Hepatic stellate cell (primary cell): ENCODE measurements at places on chromosomes 7 and 10.

GRCh38 chr7:29194206-29194593 is 375 bp upstream of the CHN2 start:
- DNase-seq, result no peak

GRCh38 chr7:140230516-140230860 is 53.7 kb upstream of the KDM7A start:
- DNase-seq, result no peak

- DNase-seq, result no peak
Measured at GRCh38 chr10:25056726-25057125, 40.3 kb downstream of the THNSL1 start.

DNA sequence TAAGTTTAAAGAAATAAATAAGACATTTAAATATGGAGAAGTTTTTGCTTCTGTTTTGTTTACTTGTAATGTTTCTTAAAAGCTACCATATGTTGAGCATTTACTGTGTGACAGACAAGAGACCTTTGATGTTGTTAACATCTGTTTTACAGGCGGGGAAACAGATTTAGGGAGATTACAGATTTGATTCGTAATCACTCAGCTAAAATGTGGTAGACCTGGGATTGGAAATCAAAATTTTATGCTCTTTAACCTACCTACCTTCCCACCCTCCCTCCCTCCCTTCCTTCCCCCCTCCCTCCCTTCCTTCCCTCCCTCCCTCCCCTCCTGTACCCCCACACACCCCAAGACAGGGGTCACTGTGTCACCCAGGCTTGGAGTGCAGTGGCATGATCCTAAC is 11.7 kb downstream of the LCOR start:
- no peak for DNase-seq

DNA sequence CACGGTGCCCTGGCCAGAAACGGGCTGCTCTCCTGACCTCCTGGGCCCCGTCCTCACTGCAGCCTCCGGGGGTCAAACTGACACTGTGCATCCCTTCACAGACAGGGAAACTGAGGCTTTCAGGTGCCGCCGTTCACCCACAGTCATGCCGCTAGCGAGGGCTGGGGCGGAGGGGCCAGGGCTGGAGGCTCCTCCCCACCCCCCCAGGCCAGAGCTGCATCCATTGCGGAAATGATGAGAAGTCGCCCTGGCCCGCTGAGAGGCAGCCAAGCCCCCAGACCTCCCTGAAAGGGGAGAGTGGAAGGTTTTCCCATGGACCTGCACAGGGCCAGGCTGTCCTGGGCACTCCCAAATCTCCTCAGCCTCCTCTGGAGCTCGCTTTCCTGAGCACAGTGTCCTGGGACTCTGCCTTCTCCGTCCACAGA is 16.5 kb upstream of the INPP5A start:
- no peak for DNase-seq

DNA sequence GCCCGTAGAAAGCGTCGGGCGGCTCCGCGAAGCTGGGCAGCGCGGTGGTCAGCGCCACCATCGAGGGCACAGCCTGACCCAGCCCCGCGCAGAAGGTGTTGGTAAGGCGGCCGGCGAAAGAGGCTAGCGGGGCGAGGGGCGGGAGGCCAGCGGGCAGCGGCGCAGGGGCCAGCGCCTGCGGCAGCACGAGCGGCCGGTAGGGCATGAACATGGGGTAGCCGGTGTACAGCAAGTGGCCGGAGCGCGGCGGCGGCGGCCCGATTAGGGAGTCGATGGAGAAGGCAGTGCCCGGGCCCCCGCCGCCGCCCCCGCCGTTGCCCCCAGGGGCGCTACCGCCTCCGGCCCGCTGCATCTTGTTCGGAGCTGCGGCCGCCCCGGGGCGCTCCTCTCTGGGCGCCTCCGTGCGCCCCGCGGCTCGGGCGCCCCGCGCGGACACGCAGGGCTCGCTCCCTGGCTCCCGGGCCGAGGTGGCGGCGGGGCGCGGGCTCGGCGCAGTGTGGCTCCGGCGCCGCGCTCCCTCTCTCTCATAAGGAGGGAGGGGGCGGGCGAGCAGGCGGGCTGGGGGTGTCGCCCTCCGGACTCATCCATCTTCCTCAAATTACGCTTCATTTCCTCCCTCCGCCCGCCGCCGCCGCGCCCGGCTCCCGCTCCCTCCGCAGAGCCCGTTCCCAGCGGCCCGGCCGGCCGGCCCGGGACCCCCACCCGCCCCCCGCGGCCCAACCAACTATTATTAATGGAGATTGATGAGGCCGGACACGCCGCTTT is at the start of gene GBX1:
GBX1 (minus strand) TSS at position 498 of the 765 bp plus-strand sequence; CDS start at position 352, 146 bp downstream.
- peak; percentile 41 for DNase-seq

- no peak for DNase-seq
Measured at GRCh38 chr10:113609704-113610108, 54.1 kb downstream of the NRAP start.

GRCh38 chr7:138186951-138187351 is 110.7 kb downstream of the AKR1D1 start:
- DNase-seq, result peak; percentile 57

- no peak for DNase-seq
Measured at GRCh38 chr10:125593644-125594043, 89.3 kb downstream of the TEX36 start.

DNA sequence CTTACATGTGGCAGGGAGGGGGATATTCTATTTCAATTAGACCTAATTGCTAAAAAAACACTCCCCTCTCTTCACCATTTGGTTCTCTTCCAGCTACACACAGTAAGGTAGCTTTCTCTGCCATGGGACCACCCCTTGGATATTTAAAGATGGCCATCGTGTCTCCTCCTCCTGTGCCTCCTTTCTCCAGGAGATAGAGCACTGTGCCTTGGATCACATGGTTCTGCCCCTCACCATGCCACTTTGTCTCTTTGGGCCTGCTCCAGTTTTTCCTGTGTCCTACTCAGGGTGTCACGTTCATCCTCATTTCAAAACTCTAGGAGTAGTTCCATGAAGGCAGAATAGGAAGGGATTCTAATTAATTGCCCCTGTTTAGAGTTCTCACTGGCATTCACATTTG is 1060.2 kb downstream of the KCNMA1 start:
- DNase-seq, result no peak

- DNase-seq, result no peak
Measured at GRCh38 chr10:33676606-33677339, 342.3 kb upstream of the NRP1 start.

DNA sequence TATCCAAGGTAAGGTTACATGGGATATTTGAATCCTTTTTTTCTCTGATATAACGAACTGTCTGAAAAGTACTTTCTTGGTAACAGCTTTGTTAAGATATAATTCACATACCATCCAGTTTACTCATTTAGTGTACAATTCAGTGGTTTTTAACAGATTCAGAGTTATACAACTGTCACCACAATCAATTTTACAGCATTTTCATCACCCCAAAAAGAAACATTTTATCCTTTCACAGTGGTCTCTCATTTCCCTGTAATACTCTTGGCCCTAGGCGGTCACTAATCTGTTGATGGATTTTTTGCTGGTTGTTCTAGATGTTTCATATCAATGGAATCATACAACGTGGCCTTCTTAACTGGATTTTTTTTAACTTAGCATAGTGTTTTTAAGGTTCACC is 91.6 kb downstream of the GLCCI1 start:
- DNase-seq, result no peak

GRCh38 chr7:47627580-47628283 is 45.8 kb upstream of the TNS3 start:
- DNase-seq, result no peak

- no peak for DNase-seq
Measured at GRCh38 chr7:2864204-2864985, 20.3 kb upstream of the GNA12 start.

- no peak for DNase-seq
Measured at GRCh38 chr7:150398965-150399320, 19.8 kb downstream of the ZNF775 start.

DNA sequence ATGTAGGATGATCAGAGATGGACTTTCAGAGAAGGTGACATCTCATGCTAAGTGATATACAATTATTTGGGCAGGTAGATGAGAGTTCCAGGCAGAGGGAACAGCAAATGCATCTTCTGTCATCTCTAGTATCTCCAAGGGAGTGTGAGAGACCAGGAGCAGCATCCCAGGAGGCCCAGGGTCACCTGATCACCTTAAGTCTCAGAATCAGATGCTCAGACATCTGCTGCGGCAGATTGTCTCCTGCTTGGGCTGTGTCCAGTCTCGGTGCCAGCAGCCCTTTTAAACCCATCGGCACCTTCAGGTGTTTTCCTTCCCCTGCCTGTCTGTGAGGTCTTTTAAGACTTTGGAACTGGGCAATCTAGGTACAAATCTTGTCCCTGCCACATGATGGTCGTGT is 690.6 kb downstream of the LRMDA start:
- no peak for DNase-seq

- no peak for DNase-seq
Measured at GRCh38 chr7:28530803-28531175, 118.5 kb downstream of the CREB5 start.

DNA sequence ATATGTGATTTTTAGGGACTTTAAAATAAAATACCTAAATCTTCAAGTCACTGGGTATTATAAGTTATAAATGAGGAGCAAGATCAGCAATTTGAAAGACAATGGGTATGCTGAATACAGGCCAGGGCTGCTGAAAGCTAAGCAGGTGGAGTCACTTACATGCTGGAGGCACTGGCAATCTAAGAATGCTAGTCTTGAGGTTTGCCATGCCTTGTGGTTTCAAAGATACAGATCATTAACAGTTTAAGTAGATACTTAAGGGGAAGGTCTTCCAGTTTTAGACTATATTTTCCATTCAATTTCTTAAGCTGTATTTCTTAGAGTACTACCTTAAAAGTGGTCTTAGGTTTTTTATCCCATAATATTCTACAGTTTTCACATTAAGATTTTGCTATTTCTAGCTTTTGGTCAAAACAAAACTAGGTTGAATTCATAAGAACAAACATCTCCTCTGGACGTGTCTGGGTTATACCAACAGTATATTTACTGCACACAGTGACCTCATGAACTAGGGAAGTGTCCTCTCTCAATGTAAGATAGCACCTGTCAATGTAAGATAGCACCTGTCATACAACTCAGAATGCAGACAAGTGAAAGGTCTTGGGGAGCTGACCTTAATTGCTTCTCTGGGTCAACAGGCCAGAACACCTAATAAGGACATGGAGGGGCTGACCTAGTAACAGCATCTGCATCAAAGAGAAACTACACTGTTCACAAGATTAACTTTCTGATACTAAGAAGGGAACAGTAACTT is 2.0 kb downstream of the SRI start:
- DNase-seq, result no peak

DNA sequence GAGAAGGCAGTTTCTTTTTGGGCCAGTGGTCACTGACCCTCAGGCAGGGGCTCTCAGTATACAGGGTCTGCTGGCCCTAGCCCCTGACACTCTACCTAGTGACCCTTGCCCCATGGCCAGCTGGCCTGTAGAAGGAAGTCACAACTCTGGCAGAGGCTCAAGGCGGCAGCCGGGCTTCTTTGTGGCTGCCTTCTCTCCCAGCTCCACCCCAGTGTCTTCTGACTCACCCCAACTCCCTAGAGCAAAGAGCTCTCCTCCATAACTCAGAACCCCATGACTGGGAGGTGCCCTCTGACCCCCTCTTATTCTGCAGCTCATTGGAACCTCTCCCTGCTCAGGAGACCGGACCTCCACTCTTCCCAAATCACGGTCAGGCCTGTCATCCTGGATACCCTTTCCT is 358.2 kb downstream of the FGFR2 start:
- DNase-seq, result no peak

DNA sequence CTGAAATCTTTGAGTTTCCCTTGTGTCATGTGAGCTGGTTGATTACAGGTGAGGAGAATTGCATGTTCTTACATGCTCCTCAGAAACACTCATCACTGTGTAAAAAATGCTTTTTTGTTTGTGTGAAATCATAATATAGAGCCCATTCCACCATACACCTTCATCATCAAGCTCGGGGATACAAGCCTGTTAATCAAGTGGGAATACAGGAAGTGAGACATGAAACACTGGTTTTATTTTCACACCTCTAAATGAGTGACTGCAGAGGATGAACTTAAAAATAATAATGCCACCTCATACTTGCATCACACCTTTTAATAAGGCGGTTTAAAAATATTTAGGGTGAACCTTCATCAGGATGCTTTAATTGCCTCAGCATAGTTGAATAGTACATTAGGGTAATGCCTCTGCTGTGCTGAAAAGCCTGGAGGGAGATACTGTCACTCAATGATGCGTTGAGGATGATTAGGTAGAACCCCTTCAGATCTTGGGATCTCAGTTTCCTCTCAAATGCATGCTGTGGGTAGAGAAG is 164.6 kb downstream of the AUTS2 start:
- no peak for DNase-seq

- peak; percentile 43 for DNase-seq
Measured at GRCh38 chr7:14748461-14748860, 154.1 kb downstream of the DGKB start.

GRCh38 chr7:159062569-159062968 is 82.1 kb downstream of the VIPR2 start:
- DNase-seq, result no peak

GRCh38 chr10:86712317-86712707 is 44.0 kb downstream of the LDB3 start:
- no peak for DNase-seq

DNA sequence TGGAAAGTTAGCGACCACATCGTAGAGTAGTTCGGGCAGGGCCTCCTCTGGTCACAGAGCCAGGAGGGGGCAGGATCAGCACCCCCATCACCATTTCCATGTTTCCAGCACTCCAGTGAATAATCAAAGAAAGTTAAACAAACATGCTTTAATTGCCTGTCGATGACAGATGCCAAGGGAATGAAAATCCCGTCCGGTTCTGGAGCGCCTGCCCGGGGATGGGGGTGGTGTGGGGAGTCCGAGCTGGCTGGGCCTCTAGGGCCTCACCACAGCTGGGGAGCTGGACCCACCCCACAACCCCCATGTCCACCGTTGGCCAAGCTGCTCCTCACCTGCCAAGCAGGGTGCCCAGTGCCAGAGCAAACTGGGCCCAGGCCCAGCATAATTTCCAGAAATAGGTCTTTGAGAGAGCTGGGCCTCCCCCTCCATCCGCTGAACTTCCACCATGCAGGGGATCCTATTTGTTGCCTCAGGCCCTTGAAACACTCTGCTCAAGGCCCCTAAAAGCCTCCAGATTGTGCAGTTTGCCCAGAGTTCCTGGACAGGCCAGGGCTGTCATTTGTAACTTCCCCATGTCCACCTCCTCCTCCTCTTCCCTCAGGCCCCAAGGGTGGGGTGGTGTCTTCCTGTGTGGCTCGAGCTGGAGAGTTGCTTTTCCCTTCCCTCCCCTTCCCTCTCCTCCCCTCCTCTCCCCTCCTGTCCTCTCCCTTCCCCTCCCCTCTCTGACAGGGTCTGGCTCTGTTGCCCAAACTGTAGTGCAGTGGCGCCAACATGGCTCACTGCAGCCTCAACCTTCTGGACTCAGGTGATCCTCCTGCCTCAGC is 101.0 kb downstream of the MYL10 start:
- DNase-seq, result no peak

GRCh38 chr7:43554423-43554822 is 28.5 kb upstream of the STK17A start:
- DNase-seq, result no peak

- DNase-seq, result no peak
Measured at GRCh38 chr10:78455236-78455635, 421.6 kb downstream of the RPS24 start.

GRCh38 chr10:21401196-21401595 is 124.3 kb downstream of the SKIDA1 start:
- no peak for DNase-seq

- DNase-seq, result no peak
Measured at GRCh38 chr7:12638851-12639456, 48.5 kb upstream of the ARL4A start.
